ENCODE measurements at places on chromosomes 2 and 18.
A peak's percentile ranks its signal among the peaks of the same experiment; 100 is the strongest.

DNA sequence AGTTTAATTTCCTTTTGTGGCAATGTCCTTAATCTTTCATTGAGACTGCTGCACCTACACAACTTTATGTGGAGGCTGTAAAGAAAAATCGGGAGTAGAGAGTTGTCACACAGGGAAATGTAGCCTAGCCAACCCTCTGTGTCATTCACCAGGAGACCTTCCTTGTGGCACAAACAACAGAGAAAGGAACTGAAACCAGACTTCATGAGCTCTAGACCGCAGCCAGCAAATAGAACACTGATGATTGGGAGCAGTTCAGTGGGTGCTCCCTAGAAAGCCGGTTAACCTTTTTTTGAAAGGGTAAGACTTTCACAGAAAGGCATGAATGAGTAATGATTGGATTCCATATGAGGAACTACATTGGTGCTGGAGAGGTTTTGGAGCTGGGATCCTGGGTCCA lies 1752.4 kb upstream of the CELF4 start:
- DNase-seq: no peak

- no peak for DNase-seq
These were observed 146.2 kb upstream of the AGAP1 start for GRCh38 chr2:235347691-235348090.

DNA sequence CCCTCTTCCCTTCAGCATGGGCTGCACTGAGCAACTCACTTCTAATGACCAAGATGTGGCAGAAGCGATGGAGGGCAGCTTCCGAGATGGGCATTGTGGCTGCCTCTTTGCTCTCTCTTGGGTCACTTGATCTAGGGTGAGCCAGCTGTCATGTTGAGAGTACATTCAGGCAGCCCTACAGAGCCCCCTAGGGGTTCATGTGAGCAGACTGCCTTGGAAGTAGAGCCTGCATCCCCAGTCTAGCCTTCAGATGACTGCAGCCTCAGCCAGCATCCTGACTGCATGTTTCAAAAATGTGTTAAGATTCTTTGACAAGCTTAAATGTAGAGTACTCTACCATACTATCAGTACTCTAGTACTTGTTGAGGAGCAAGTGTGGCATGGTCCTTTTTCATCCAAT lies 143.9 kb downstream of the NCK2 start:
- DNase-seq: peak; percentile 25

- DNase-seq: no peak
These were observed 318.1 kb downstream of the NBAS start for GRCh38 chr2:15242936-15243461.

GRCh38 chr2:157359628-157360027 lies 34.0 kb upstream of the ERMN start:
- DNase-seq: no peak

DNA sequence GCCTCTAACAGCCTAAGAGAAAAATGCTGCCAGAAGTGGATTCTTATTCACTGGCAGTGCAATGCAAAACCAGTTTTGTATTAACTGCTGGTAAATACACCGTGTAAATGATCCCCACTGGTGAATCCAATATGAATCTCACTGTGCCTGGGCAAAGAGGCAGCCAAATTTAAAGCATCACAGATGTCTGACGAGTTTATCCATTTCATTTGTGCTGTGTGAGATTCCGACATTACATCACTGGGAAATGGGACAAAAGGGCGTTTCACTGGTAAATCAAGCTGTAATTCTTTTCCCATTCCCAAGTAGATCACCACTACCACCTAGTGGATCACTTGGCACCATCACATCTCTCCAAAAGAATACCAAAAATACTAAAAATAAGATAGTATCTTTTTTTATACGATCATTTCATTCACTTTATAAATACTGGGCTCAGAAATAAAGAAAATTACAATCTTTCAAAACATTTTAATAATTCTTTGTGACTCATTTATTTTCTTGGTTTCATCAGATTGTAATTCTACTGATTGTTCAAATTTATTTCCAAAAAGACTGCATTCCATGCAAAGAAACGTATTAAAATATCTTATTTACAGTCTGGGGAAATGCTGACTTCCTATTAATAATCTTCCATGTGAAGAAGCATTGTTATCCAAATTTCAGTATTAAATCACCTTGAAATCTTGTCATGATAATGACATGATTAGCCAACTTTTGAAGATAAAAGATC lies 125.6 kb downstream of the GRB14 start:
- no peak for DNase-seq

DNA sequence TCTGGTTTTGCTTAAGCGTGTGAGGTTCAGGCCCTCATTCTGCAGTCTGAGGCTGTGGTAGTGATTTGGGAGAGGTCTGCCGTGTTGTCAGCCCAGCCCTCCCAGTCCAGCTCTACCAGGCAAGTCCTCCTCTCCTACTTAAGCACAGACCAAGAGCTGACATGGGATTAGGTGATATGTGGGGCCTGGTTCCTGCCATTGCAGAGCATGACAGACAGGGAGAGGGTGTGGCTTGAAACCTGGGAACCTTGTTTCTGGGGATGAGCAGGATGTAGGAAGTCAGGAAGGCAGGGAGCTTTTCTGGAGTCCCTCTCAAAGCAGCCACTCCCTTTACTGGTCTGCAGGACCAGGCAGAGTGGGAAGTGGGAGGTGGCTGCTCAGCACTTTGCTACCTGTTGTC lies 38.6 kb downstream of the PTPRM start:
- no peak for DNase-seq

DNA sequence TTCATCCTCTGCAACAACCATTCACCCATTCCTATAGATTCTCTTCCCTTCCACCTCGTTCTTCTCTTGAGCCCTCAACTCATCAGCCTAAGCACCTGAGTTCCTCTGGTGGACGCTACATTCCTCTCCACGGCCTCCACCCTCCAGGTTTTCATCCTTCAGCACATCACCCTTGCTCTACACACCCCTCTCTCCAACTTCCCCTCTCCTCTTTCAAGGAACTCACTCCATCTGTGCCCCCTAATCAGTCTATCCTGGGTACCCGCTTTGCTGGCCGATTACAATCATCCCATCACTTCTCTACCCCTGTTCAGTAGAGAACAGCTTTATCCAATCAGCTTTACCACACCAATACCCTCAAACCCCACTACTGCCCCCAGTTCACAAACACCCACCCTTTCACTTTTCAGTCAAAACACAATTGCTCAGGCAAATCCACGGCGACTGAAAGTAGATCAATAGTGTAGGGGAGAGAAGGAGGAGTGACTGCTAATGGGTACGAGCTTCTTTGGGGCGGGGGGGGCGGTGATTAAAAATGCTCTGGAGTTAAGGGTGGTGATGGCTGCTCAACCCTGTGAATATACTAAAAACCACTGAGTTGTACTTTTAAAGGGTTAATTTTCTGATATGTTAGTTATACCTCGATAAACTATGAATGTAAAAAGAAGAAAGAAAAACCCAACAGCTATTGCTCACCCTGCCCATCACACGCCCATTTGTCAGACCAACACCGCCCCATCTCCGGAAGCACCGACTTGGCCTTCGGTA lies 857 bp downstream of the DYM start:
- no peak for DNase-seq

DNA sequence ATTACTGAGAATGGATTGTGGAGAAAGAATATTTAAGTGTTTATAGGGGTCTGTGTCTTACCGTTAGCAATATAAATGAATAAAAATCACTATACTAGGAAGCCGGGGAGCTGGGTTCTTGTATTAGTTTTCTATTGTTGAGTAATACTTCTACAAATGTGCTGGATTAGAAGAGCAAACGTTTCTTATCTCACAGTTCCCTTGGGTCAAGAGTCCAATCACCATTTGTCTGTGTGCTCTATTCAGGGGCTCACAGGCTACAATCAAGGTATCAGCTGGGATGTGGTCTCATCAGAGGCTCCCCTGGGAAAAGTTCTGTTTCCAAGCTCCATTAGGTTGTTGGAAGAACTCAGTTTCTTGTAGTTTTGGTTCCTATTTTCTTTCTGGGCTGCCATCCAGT lies 790.9 kb downstream of the CNTNAP5 start:
- no peak for DNase-seq

DNA sequence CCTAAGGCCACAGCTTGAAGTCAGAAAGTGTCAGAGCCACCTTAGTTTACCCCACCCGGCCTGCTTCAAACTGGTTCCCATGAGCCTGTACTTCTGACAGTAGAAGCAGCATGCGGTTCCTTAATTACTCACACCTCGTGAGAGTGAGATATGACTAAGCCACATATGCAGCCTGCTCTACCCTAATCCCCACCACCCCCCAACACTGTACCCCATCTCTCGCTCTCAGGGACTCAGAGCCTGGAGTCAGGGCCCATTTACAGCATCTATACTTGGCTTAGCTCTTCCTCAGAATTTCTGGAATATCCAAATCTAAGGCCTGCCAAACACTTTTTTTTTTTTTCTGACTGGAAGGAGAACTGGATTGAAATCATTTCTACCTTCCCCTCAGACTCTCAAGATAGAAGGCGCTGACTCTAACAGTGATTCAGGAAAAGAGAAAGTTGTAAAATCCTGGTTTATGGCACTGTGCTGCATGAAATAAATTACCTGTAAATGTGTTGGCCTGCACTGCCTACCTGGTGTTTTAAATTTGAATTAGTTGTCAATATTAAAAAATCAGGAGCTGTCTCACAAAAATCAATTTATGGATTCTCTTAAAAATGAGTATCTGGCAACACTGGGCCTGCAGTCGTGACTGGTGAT lies 360.0 kb downstream of the RND3 start:
- no peak for DNase-seq

DNA sequence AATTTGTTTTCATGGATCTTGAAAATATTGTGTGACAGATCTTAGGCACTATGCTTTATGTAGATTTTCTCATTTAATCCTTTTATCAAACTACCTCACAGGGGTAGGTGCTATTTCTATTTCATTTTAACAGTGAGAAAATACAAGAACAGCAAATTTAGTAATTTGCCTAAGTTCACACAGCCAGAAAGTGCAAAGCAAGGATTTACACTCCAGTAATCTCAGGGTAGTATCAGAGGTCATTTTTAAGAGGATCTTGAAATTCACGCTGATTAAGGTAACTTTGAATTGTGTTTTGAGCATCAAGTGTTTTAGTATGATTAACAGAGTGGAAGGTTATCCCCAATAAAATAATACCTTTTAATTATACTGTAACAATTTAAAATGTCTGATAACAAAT lies 10.1 kb upstream of the KCNJ3 start:
- DNase-seq: no peak

DNA sequence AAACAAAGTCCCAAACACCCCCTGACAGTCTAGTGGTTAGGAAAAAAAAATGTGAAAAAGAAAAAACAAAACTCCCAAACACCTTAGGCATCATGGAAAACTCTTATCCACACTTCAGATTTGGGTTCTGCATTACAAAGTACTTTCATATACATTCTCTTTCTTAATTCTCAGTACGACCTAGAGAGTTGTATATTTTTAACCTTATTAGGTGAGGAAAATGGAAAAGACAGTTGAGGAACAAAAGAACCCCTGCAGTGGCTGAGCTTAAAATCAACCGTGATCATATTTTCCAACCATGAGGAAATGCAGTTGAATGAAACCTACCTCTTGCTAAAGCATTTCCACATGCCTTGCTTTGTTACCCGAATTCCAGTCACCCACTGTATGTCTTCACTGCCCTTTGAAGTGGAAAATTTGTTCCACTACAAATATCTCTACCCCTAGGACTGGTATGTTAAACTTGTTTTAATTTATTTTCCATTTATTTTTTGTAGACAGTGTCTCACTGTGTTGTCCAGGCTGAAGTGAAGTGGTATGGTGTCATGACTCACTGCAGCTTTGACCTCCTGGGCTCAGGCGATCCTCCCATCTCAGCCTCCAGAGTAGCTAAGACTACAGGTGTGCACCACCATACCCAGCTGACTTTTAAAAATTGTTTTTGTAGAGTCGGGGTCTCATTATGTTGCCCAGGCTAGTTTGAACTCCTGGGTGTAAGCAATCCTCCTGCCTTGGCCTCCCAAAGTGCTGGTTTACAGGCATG lies 56.9 kb upstream of the LPIN2 start:
- DNase-seq: no peak

DNA sequence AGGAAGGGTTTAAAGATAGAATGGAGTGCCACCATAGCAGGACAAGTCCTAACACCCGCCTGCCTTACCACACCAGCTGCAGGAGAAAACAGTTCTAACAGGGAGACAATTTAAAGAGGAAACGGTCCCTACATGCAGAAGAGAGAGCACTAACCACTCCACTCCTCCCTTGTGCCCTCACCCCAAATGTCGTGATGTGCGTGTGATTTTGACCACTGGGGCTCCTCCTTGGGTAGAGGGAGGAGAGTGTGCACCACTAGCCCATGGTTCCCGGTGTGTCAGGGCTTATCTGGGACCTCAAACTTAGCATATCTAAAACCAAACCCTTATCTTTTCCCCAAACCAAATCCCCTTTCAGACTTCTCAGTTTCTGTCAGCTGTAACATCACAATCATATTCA lies 105.5 kb upstream of the CCDC68 start:
- no peak for DNase-seq

DNA sequence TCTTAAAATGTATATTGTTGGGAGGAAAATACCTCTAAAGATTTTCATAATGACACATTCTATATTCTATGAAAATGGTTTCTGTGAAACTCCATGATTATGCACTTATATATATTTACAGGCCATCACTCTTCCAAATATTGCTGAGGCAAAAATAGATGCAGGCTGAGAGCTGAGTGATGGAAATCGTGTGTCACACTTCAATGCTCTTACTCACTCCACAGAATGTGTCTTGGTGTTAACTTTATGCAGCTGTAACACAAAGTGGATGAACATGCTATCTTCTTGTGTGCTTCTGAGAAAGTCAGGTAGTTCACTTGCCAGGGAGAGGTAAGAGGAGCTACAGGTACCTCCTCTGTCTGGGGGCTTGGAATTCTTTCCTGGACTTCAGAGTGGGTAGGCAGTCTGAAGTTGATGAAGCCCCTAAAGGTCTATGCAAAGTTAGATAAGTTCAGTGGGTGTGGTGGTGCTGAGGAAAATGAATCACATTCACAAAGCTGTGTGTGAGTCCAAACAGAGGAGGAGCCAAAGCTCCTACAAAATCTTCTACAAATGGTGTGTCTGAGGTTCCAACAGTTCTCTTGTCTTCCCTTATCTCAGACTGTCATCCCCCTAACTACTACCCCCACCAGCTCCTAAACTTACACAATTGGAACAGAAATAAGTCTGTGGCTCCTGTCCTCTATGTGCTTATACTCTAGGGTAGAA lies 74.2 kb upstream of the ST6GAL2 start:
- no peak for DNase-seq

DNA sequence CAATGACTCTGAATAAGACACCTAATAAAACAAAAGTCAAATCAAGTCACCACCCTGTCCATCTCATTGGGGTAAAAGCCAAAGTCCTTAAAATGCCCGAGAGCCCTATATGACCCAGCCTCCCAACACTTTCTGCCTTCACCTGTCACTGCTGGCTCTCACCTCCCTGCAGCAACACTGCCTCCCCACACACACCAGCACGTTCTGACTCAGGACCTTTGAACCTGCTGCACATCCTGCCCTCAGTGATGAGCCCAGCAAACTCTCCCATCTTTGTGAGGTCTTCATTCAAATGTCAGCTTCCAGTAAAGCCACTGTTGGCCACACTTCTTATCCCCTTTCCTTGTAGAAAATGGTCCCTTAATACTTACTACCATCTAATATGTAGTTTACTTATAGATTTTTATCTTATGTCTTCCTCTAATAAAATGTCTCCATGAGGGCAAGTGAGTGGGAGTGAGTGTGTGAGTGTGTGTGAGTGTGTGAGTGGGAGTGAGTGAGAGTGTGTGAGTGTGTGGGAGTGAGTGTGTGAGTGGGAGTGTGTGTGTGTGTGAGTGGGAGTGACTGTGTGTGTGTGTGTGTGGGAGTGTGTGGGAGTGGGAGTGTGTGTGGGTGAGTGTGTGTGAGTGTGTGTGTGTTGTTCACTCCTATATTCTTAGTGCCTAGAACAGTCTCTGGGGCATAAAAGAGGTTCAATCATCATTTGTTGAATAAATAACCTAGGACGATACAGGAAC lies 504.7 kb downstream of the EIPR1 start:
- no peak for DNase-seq

- no peak for DNase-seq
These were observed 102.6 kb downstream of the RTN4 start for GRCh38 chr2:54947646-54948045.

Measured in right cardiac atrium (tissue), 5 donors.